Body of pancreas (tissue), 4 donors: ENCODE measurements at places on chromosomes 2 and 18. TPM values are rescaled to one million over a fixed set of nuclear protein-coding genes. Genes with fewer than 3 reads are reported as not detected.

DNA sequence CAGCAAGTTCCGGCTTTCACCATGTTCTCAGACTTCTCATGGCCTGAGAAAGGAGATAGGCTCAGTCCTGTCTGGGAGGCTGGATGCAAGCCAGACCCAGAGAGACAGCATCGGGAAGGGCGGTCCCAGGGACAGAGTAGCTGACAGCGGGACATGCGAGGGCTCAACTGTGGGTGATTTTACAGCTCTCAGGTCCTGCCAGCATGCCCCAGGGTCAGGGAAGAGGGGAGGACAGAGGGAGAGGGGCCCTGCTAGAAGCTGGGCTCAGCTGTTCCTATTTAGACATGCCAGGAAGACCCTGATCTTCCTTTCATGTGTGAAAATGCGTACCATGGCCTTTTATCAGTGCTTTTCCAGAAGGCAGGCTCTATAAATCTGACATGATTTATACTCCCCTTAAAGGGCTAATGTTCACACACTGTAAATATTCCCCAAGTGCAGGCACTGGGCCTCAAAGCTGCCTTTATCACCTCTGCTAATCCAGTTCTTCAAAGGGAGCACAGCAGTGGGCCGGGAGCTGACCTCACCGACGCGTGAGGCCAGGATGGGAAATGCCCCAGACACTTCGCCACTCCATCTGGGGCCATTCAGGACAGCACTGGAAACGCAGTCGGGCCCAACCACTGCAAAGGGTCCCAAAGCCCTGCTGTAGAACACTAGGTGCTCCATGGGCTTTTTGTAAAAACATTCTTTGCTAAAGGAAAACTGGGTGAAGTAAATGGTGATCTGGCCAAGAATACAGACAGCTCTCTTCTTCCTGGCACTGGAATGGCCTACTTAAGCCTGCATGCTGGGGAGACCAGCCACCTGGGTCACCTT is 96.1 kb upstream of the LMAN1 start:
- no peak for DNase-seq

- DNase-seq, result no peak
Observed at GRCh38 chr2:45723857-45724256, 72.4 kb downstream of the PRKCE start.

DNA sequence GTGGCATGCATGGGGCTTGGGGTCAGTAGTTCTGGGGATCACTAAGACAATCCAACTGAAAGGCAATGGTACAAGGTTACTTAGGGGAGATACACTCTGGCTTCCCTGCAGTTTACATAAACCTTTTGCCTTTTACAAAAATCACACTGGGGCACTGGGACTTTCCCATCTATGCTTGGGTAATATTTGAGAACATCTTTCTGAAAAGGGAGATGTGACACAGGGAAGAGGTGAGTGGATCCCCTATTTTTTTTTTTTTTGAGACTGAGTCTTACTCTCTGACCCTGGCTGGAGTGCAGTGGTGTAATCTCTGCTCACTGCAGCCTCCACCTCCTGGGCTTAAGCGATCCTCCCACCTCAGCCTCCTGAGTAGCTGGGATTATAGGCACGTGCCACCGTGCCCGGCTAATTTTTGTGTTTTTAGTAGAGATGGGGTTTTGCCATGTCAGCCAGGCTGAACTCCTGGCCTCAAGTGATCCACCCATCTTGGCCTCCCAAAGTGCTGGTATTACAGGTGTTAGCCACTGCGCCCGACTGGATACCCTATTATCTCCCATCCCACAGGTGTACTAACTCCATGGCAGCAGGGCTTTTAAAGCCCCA is 82.8 kb upstream of the DNMT3A start:
- DNase-seq, result no peak

GRCh38 chr2:168649105-168649504 is 153.3 kb upstream of the NOSTRIN start:
- DNase-seq, result no peak

DNA sequence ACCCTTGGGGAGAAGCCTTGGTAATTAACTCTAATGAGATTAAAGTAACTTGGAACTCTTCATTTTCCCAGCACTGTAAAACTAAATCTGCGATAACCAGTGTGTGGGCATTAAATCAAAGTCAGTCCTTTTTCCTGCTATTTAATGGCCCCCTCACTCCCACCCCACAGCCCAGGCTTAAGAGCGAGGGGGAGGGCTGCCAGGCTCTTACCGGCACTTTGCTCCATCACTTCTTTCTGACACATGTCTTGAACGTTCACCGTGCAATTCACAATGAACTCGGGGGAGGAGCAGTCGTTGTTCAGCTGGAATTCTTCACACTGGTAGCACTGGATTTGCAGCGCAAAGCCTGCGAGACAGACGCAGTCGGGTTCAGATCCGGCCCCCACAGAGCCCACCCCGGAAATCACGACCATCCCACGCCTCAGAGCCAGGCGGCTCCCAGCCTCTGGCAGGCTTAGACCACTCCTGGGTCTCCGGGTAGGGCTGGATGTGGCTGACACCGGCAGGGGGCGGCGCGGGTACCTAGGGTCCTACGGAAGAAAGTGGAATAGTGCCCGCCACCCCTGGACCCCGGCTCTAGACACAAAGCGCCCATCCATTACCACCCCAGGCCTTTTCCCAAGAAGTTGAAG is 1.7 kb downstream of the LYPD1 start:
- DNase-seq, result no peak

DNA sequence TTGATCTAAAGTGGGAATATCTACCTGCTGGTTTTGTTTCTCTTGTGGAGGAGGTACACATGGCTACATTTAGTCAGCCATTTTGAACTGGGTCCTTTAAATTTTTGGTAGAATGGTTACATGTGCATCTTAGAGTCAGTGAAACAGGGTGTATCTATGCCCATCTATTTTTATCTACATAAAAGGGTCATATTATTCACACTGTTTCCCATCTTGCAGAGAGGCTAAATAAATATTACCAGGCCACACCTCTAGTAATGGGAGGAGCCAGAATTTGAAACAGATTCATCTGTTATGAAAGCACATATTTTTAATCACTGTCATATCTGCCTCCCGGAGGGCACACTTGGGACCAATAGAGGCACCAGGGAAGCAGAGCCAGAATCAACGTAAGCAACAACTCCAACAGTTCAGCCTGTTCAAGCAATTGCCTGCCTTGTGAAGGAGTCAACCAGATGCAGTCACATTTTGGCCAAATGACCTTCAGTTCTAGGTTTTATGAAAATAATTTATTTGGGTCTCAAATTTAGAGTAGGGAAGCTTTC is 376.8 kb downstream of the TSN start:
- DNase-seq, result no peak

DNA sequence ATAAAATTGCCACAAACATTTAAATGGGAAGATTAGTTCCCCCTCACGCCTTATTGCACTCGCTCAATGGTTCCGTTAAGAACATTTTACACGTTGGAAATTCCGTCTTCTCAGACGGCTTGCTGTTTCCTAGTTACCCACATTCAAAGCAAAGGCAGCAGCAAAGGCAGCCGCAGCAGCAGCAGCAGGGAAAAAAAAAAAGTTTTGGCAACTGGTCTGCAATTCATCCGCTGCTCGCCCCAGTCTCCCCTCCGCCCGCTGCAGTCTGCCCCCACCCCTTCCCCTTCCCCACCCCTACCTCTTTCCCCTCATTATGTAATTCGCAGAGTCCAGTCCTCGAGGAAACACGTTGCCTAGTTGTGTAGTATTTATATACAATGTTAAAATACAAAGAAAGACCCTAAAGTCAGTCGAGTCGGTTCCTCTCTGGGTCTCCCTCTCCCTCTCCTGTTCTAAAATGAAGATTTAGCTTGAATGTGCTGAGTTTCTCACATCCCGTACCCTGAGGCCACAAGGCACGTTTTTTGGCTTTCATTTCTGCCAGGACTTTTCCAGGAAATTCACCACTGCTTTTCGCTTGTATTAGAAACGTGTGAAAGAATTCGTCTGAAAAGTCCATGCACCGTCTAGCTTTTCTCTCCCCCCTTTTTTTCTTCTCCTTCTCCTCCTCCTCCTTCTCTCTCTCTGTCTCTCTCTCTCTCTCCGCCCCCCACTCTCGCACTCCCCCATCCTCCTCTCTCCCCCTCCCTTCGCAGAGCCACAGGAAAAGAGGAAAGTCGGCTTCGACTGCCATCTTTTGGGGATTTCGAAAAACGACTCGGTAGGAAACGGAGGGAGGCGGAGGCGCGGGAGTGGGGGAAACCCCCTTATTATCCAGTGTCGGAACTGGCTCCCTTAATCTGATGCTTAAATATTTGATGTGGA is 140.0 kb downstream of the MEIS1 start:
- peak; percentile 72 for DNase-seq

- DNase-seq, result no peak
Observed at GRCh38 chr2:238383743-238384380, 42.9 kb upstream of the ASB1 start.

DNA sequence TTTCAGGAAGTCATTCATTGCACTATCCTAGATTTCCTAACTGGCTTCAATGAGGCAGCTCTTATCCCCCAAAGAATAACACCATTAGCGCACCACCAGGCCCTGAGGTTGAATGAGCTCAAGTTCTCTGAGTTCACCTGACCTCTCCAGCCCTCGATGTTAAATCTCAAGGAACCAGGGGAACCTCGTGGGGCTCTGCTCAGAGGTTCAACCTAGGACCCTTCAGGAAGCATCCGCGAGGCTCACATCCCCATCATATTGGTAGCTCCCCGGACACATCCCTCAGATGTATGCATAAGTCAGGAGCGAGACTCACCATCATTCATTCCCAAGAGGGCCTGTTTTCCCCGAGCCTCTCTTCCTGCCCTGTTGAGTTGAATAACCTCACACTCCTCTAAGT is 145.6 kb upstream of the KLHL29 start:
- DNase-seq, result no peak

DNA sequence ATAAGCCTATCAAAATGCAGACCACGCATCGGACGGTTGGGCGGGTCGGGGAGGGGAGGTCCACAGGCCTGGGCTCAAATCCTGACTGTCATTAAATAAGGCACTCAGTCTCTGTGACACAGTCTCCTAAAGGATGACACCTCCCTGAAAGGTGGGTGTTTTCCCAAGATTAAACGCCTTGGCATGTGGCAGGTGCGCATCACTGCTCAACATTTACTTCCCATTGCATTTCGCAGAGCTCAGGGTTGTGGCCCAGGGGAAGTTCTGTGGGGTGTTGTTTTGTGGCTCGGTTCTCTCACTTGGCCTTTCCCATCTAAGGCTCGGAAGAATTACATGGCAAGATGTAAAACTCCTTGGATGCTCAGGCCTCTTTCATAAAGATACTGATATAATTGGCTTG is 107.4 kb downstream of the NCK2 start:
- no peak for DNase-seq

DNA sequence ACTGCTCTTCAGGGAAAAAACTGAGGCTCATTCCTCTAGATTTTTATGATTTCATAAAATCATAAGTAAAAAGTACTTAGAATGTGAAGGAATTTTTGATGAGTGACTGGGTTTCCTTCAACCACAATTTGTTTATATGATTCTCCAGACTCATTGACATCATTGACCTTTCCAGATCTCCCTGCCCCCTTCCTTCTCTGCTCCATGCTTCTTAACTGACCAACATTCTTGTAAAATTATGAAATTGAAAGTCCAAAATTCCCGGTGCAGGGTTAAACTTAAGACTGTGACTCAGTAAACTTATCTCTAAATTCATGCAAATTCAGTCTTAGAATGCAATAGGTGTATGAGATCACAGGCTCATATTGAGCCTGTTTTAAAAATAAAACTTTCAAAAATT is 648.9 kb downstream of the TDRD15 start:
- no peak for DNase-seq

The SUMO1 gene
- total RNA-seq, result 43.8 TPM

The SNX17 gene
- 70.8 TPM for total RNA-seq

The FOXD4L1 gene
- 0.52 TPM for total RNA-seq
